Calu3 (cell line): ENCODE measurements at places on chromosomes 16 and 17. TPM values are rescaled to one million over a fixed set of nuclear protein-coding genes. Genes with fewer than 3 reads are reported as not detected.
A peak's percentile ranks its signal among the peaks of the same experiment; 100 is the strongest.

- DNase-seq, result no peak
Observed at GRCh38 chr16:66293932-66294331, 72.6 kb upstream of the CDH5 start.

DNA sequence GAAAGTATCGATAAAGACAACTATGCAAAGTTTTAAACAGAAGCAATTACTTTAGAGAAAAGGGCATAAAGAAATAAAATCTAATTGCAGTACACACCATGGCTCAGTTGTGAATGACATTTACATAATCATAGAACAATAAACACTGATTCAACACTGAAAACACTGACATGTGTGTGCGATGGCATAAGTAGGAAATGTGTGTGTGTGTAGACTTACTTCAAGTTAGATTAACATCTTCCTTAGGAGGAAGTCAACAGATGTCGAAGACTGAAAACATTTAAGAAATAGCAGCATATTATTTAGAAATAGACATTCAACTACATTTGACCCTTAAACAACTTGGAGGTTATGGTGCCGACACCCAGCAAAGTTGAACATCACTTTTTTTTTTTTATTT lies 172.4 kb downstream of the STX8 start:
- DNase-seq, result no peak

DNA sequence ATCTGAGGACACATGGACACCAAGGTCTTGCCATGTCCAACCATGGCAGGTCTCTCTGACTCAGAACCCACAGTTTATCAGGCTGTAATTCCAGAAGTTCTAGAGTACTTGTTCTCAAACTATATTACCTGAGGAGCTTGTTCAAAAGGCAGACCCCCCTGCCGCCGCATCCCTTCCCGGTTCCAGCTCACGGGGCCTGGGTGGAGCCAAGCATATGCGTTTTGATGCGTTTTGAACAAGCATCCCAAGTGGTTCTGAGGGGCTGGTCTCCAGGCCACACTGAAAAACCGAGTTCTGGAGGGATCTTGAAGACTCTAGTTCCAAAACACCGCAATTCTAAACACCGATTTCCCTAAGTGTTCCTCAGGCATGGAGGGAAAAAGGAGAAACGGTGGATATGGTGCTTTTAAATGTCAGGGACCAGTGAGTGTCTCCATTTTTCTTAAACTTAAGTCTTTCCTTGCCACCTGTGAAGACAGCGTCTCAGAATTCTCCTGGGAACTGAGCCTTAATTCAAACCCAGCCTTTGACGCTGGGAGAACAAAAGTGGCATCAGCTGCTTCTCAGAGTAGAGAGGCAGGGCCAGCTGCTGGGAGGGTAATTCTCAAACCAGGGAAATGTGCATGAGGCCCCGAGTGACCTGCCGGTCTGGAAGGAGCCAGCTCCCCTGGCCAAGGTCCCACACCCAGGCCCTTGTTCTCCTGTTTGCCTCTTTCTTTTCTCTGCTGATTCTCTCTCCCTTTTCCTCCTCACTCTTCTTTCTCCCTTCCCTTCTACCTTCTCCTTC lies 84.4 kb upstream of the PLCG2 start:
- DNase-seq, result no peak

DNA sequence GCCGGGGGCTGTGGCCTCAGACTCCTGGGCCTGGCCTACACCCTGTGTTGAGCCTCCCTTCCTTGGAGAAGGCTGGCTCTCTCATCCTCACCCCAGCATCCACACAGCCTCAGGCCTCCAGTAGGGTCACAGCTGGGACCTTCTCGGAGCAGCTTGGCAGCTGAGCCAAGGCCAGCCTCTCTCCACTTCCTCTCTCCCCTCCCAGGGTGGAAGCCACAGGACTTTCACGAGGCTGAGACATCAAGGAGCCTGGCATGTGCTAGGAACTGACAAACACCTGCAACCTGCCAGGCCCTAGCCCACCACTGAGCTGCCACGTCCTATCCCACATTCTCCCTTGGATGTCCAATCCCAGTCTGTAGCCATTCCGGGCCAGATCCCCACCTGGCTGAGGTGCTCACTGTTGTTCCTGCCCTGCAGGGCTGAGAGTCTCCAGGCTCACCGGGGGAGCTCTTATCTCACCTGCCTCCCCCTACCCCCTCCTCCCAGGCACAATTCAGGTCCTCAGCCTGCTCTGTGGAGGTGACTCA lies 3.1 kb downstream of the MMP15 start:
- no peak for DNase-seq

DNA sequence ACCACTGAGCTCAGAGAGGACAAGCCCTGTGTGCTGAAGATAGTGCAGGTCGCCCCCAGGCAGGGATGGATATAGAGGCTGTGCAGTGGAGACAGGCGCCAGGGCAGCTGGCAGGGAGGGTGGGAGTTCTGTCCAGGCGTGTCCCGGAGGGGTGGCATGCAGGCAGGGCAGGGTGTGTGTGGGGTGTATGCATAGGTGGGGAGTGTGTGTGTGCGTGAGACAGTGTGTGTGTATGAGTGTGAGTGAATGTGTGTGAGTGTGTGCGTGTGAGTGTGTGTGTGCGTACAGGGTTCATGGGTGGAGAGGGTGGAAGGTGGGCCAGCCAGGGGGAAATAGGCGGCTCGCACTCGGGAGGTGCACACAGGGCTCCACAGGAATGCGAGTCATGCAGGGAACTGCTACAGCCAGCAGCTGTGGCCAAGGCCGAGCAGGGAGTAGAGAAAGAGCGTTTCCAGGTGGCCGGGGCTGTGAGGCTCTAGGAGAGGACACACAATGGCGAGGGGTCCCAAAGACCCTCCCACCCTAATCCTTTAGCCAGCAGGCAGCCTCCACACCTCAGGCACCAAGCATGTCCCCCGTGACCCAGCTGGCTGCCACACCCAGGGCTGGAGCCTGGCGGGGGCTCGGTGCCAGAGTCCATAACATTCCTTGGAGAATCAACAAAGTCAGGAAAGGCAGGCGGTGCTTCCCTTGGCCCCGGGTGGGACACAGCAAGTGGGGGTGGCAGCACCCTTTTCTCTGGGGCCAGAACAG lies 4.6 kb downstream of the PLCD3 start:
- peak; percentile 50 for DNase-seq

GRCh38 chr17:1830288-1830687 lies 483 bp downstream of the RPA1 start:
- DNase-seq, result peak; percentile 4

DNA sequence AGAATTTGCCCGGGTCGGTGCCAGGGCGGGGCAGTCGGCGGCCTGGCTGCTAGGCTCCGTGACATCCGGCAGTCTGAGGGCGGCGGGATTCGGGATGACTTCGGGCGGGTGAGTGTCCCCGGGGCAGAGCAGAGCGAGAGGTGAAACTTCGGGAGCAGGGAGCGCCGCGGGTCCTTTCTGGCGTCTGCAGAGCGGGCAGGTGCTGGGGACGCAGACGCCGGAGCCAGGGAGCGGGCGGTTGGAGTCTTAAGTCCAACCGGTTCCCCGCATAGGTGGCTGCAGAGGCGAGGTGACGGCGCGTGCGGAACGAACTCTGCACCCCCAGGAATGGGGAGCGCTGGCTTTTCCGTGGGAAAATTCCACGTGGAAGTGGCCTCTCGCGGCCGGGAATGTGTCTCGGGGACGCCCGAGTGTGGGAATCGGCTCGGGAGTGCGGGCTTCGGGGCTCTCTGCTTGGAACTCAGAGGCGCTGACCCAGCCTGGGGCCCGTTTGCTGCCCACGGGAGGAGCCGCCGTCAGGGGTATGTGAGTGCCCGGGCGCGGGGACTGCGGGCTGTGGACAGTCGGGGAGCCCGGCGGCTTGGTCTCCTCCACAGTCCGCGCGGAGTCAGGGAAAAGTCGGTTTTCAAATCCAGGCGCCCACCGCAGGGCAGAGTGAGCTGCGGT lies at the start of gene B4GALNT2:
Gene B4GALNT2 (plus strand): TSS at position 71 of the 666 bp plus-strand sequence. CDS start 24 bp downstream, at position 95.
- DNase-seq, result peak; percentile 60

DNA sequence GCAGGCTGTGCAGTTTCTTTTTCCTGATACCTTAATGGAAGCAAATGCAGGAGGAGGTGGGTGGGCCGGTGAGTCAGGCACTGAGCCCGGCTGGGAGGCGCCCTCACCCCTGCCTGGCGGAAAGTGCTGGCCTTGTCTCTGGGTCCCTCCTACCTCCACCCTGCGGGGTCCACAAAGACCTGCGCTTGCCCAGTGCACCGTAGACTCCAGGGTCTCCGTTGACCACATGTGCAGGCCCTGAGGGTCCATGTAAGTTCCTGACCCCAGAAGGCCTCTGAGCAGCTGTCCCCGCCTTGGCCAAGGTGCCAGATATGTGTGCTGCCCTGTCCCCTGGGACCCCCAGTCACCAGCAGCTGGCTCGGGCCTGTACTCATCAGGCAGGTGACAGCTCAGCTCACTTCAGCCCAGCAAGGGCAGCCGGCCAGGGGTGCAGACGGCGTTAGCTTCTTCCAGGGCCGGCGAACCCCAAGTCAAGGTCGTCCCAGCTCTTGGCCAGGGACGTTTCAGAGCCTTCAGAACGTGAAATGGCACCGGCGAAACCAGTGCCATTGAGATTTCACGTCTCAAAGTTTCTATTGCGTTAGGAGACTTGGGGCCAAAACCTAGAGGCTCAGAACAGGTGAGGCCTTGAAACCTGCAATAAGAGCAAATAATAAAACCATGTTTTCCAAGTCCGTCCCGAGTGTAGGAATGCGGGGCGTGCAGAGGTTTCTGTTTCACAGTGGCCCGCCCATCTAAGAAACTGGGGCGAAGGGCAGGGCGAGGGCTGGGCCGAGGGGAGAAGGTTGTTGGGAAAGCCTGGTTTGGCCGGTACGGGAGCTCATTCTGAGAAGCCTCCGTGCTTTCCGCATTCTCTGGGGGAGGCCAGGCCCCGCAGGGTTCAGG lies 12.1 kb downstream of the METRNL start:
- DNase-seq, result peak; percentile 82

Gene TMEM132E
- 0.15 and 0.26 TPM in 2 replicates for total RNA-seq

Gene ASIC2
- total RNA-seq, result not detected in 2 replicates

Gene TEKT5
- not detected in 2 replicates for total RNA-seq

Gene PRR35
- total RNA-seq, result not detected in 2 replicates

Gene CCDC200
- not detected in 2 replicates for total RNA-seq

Gene ARMC7
- 18.6 and 19.8 TPM in 2 replicates for total RNA-seq

Gene KRT28
- not detected in 2 replicates for total RNA-seq

Gene XPO6
- 149 and 153 TPM in 2 replicates for total RNA-seq
